Activated CD4-positive, alpha-beta T cell treated with anti-CD3 and anti-CD28 coated beads, Interleukin-2, amount 10 ng/mL, durations not matched to agents 7 days and 5 days (primary cell): ENCODE measurements at places on chromosomes 7 and 10. TPM values are rescaled to one million over a fixed set of nuclear protein-coding genes. Genes with fewer than 3 reads are reported as not detected.

DNA sequence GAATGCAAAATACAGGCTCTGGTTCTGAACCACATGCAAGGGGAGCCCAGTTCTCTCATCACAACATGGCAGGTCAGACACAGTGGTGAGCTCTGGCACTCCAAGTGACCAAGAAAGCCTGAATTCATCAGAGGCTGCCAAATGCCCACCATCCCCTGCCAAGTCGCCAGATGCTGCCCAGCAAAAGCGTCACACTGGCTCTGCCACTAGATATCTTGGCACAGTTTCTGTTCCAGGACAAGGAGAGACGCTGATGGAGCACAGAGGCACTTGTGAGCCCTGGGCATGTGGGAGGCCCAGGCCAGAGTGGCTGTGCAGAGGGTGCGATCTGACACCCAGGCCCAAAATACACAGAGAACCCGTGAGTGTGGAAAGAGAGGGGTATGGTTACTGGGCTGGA lies 57.8 kb downstream of the GAD2 start:
- no peak for DNase-seq

DNA sequence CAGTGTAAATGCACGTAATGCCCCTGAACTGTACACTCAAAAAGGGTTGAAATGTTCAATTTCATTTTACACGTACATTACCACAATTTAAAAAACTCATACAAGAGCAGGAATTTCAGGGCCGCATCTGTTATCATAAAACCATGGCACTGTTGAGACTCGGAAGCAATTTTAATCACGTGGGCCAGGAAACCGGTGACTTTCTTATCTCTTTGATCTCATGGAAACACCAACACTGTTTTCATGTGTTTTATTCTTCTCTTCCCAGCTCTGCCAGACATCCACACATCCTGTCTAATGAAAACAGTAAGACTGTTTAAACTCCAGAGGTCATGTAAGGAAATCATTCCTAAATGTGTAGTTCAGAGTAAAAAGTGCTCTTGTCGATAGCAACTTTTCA lies 35.9 kb downstream of the PTPRE start:
- no peak for DNase-seq

- DNase-seq, result no peak
These were observed 38.4 kb downstream of the FAM13C start for GRCh38 chr10:59323831-59324401.

DNA sequence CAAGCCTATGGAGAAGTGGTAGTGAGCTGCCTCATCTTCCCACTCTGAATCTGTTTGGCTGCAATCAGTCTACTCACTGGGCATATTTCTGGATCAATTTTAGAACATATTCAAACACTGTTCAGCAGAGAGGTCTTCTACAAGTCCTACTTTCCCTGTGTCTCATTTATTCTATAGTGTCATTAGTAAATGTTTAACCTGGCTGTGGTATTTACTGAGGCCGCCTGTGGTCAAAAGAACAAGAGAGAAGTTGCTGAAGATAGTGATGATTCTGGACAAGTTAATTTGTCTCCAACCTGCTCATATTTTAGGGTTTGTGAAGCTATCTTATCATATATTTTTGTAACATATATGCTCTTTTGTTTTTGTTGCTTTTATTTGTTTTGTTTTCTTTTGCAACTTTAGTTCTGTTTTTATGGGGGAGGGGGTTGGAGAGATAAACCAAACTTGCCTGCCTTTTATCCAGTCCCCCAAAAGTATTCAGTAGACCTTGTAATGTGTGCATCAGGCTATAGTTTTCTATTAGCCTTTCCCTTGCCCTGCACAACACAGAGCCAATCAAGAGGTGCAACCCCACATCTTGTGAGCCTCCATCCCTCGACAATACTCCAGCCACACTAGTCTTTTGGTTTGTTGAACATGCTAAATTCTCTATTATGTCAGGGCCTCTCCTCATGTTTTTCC lies 362.8 kb upstream of the MBL2 start:
- no peak for DNase-seq

DNA sequence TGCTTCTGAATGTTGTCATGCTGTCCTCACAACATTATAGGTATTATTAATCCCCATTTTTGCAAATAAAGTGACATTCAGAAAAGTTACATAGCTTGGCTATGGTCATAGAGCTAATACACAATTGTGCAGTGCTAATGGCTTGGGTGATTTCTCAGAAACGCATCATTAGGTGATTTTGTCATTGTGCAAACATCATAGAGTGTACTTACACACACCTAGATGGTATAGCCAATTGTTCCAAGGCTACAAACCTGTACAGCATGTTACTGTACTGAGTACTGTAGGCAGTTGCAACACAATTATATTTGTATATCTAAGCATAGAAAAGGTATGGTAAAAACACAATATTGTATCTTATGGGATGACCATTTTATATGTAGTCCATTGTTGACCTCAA lies 91.0 kb downstream of the BTAF1 start:
- DNase-seq, result no peak

GRCh38 chr10:5076615-5077014 lies 17.6 kb upstream of the AKR1C3 start:
- DNase-seq, result no peak

DNA sequence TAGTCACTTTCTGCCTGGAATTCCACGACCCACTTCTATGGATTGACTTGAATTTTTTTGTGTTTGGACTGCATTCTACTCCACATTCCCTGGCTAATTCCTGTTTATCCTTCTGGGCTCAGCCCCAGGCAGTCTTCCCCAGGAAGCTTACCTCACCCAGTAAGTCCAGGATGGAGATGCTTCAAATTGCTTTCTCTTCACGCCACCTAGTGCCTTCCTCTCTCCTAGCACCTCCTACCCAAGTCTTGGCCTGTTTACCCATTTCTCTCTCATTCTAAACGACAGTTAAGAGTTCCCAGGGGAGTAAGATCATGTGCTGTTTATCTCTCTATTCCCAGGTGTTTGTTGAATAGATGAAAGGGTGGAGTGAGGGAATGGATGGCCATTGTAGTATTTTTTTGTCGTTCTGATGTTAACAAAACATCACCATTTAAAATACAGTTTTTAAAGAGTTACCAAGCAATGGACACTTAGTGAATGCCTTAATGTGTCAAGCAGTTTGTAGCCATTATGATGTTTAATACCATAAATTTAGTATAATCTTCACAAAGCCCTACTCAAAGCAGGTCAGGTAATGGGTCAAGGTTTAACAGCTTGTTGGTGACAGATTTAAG lies 45.5 kb upstream of the TARP start:
- DNase-seq, result no peak

- DNase-seq, result no peak
These were observed 138.8 kb downstream of the DNAJB6 start for GRCh38 chr7:157475601-157476000.

GRCh38 chr10:80596391-80597257 lies 58.9 kb downstream of the SH2D4B start:
- DNase-seq, result peak; percentile 47

- no peak for DNase-seq
These were observed 503.2 kb downstream of the SH2D4B start for GRCh38 chr10:81040940-81041339.

GRCh38 chr7:30545791-30546555 lies 41.3 kb upstream of the GGCT start:
- no peak for DNase-seq

DNA sequence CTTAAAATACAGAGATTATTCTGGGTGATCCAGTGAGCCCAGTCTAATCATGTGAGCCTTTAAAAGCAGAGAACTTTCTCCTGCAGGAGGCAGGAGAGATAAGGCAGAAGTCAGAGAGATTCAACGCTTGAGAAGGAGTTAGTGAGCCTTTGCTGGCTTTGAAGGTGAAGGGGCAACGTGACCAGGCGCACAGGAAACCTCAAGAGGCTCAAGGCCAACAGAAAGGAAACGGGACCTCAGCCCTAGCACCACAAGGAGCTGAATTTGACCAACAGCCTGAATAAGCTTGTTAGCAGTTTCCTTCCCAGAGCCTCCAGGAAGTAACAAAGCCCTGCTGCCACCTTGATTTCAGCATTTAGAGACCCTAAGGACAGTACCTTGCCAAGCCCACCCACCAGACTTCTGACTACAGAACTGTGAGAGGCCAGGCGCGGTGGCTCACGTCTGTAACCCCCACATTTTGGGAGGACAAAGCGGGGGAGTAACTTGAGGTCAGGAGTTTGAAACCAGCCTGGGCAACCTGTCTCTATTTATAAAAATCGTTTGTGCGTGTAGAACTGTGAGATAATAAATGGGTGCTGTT lies 87.3 kb upstream of the KAT6B start:
- DNase-seq, result peak; percentile 46

DNA sequence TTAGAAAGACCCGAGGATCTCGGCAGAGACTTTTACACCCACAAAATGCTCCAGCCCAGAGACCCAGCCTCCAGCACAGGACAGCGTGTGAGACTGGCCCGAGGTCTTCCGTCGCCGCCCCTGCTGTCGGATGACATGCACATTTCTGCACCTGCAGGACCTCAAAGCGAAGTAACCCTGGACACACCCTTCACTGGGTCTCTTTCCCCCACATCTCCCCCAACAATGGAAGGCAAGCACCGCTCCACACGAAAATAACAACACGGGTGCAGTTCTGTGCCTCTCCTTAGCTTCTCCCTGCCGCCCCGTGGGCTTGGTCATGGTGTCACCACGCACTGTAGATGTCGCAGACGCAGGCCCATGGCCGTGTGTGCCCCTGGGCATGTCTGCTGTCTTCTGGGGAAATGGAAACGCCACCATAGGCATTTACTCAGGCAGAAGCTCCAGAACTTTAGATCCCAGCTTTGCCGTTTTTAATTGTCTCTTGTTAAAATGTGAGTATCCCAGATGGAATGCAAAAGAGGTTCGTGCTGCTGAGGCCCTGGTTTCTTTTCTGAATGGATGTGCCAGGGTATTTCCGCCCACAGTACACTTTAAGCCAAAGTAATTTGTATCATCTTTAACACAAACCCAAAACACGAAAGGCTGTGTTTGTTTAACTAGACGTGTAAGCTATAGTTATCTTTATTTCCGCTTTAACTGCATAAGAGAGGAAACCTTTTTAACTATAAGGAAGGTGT lies 237.9 kb downstream of the MGMT start:
- DNase-seq, result no peak

DNA sequence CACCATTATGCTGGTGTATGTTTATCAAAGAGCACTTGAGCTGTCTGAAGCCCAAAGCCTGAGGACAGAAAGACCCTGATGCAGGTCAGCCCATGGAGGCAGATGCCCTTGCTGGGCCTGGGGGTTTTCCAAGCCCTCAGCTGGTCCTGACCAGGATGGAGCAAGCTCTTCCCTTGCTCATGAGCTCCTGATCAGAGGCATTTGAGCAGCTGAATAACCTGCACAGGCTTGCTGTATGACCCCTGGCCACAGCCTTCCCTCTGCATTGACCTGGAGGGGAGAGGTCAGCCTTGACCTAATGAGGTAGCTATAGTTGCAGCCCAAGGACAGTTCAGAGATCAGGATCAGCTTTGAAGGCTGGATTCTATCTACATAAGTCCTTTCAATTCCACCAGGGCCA lies 13.0 kb downstream of the AQP1 start:
- no peak for DNase-seq

- no peak for DNase-seq
These were observed 32.5 kb downstream of the COL1A2 start for GRCh38 chr7:94426980-94427875.

- DNase-seq, result no peak
These were observed 83.0 kb downstream of the SGMS1 start for GRCh38 chr10:50540826-50541122.

DNA sequence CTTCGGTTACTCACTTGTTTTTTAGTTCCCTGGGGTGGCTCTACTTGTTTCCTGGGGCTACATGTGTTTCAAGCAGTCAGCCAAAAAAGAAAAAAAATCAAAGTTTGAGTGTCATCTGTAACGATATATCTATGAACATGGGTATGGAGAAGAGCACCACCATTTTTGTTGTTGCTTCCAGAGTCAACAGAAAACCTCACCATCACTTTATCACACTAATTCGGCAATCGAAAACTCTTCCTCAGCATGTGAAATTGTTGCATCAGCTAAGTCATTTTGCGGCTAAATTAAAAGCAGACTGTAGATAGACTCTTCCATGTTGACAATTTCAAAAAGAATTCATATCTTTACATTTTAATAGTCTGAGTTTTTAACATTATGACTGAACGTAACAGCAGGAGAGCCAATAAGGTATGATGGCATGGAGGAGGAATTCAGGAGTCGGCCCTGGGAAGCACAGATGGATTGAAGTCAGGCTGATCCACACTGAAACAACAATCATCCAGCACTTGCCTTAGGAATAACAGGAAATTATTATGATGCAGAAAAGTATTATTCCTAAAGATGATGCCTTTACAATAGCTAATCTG lies 455.7 kb upstream of the KLF6 start:
- no peak for DNase-seq

DNA sequence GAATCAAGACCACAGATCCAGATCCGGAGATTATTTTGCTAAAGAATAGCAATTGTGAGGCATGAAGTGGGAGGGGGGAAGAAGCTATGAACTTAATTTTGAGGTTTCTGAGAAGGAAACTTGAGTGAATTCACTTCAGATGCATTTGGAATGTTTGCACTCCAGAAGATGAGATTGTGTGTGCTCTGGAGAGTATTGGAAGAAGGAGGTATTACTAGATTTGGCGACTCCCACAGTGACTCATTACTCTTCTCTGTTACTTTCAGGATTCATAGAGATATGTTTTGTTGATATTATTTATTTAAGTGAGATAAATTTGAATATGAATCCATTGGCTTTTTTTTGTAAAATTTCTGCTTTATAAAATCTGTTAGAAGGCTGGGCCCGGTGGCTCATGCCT lies 80.7 kb downstream of the ANKRD30A start:
- no peak for DNase-seq

- DNase-seq, result no peak
These were observed at the start of gene BBIP1 for GRCh38 chr10:110918643-110919348. Gene BBIP1, minus strand, starts transcription at chr10:110919180. Its CDS starts 1,023 bp downstream, at chr10:110918157.

DNA sequence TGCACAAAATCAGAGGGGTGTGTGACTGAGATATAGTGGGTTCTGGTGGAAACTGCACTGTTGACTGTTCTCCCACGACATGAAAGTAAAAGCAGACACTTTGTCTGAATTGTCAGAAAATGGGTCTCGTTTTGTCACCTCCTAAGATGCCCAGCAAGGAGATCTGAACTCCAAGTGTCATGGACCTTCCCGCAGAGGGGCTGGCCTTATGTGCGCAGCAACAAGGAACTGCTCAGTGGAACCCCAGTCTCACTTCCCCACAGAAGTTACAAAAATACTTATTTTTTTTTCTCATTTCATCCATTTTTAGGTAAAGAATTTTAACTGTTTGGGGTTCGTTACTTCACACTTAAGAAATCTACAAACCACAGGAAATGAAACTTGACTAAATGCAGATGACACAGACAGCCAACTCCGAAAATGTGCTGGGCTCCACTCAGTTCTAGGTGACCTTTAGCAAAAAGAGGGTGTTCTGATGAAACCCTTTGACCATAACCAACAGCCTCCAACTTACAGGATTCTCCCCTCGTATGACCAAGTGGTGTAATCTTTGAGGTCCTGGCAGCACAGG lies 115.0 kb downstream of the FAM107B start:
- DNase-seq, result peak; percentile 61

GRCh38 chr10:132496360-132497062 lies 41.1 kb upstream of the INPP5A start:
- no peak for DNase-seq

The NME8 gene
- not detected for total RNA-seq

The STAG3 gene
- total RNA-seq, result 24.2 TPM

The JAZF1 gene
- 5.2 TPM for total RNA-seq

The OR2A5 gene
- not detected for total RNA-seq

The UPK3B gene
- total RNA-seq, result 1.3 TPM

The ATG9B gene
- 12.1 TPM for total RNA-seq

The AKR1C4 gene
- not detected for total RNA-seq

The TRPV6 gene
- not detected for total RNA-seq

The ECHS1 gene
- total RNA-seq, result 40.2 TPM

The ZNF853 gene
- 0.30 TPM for total RNA-seq

The ADIRF gene
- total RNA-seq, result not detected

The MRLN gene
- total RNA-seq, result not detected

The YKT6 gene
- total RNA-seq, result 62.6 TPM

The VWDE gene
- total RNA-seq, result 3.2 TPM

The DNAH11 gene
- total RNA-seq, result 1.3 TPM
